ENCODE measurements at places on chromosomes 1 and 21.

- no peak for DNase-seq
Measured at GRCh38 chr1:157113106-157113505, 13.5 kb upstream of the ETV3L start.

DNA sequence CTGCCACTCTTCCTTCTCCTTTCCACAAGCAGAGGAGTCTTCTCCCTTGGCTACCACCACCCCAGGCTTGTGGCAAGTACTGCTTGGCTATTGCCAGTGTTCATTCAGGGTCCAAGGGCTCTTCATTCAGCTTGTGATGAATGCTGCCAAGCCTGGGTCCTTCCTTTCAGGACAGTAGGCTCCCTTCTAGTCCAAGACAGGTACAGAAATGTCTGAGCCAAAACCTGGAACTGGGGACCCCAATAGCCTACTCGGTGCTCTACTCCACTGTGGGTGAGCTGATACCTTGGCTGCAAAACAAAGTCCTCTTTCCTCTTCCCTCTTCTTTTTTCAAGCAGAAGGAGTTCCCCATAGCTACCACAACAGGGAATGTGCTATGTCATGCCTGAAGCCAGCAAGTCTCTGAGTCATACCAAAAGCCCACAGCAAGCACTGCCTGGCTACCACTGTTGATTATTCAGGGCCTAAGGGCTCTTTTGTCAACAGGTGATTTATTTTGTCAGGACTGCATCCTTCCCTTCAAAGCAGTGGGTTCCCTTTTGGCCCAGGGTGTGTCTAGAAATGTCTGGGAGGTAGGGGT, 268.9 kb downstream of the HHAT start:
- DNase-seq = no peak

- no peak for DNase-seq
Measured at GRCh38 chr1:170596701-170597100, 64.7 kb downstream of the GORAB start.

GRCh38 chr1:208935517-208936187, 647.9 kb upstream of the CAMK1G start:
- DNase-seq = no peak

- DNase-seq = no peak
Measured at GRCh38 chr1:26066160-26066559, 1.3 kb downstream of the TRIM63 start.

GRCh38 chr21:35475762-35476161, 426.7 kb upstream of the RUNX1 start:
- no peak for DNase-seq

DNA sequence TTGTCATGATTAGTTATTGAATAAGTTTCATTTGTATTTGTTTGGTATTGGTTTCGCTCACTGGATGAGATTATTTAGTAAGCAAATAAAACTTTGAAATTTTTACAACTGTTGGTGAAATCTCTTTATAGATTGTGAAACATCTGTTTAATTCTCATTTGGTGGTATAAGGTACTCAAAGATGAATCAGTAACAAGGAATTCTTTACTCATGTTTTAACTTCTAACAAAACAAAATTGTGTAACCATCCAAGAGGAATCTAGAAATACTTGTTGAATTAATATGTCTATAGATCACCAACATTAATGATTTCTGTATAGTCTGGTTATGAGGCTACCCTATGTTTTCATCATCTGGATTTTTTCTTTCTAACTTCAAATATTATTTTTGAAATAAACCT, 62.8 kb upstream of the USP25 start:
- no peak for DNase-seq

GRCh38 chr1:9058465-9058864, 11.0 kb downstream of the SLC2A5 start:
- DNase-seq = no peak

DNA sequence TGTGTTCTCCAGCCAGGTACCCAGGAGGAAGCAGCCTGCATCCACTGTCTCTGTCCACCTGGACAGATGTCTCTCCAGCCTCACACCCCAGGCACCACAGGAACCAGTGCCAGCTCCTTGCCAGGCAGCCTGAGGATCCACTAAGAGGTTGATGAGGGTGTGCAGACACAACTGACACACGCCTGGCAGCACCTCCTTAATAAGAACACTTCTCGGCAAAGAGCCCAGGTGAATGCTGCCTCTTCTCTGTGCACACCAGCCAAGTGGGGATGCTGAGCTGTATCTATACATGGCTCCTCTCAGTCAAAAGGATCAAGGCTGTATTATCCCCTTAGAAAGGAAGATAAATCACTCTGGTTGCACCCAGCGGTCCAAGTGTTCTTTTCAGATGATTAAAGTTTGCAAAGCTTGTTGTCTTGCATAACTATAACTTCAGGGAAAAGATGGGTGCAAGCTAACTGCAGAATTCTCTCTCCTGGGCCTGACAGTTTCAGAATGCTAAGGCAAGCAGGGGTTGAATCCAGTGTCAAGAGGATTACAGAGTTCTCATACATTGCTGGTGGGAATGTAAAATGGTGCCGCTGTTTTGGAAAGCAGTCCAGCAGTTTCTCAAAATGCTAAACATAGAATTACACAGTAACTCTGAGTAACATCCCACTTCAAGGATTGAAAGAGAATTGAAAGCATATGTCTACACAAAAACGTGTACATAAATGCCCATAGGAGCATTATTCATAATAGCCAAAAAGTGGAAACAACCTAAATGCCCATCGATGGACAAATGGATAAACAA, 3.7 kb upstream of the CAPN8 start:
- DNase-seq = no peak

GRCh38 chr1:57235730-57236510, 187.9 kb downstream of the DAB1 start:
- no peak for DNase-seq

DNA sequence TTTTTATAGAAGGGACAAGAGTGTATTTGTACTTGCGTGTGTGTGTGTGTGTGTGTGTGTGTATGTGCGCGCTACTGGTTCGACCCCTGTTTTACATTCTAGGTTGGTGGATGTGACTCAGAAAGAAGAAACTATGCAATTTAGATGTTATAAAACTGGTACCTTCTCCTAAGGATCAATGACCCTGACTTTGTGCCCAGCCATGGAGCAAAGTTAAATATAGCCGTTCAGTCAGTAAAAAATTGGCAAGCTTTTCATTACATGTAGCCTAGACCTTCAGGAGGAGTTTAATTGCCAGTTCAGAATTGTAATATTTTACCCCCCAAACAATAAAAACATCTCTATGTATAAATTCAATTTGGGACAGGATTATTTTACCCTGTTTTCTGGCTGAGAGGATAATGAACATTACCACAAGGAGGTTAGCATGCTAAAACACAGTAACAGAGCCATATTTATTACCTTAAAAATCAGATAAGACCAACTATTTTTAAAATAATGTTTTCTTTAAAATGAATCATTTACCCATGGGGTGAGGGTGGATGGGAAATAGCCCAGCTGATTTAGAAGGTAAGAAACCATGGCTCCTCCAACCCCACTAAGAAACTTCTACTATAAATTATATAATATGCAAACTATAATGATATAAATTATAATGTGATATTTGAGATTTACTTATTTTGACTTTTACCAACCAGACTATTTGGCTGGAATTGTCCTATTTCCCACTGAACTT, 33.5 kb upstream of the MTR start:
- DNase-seq = no peak

DNA sequence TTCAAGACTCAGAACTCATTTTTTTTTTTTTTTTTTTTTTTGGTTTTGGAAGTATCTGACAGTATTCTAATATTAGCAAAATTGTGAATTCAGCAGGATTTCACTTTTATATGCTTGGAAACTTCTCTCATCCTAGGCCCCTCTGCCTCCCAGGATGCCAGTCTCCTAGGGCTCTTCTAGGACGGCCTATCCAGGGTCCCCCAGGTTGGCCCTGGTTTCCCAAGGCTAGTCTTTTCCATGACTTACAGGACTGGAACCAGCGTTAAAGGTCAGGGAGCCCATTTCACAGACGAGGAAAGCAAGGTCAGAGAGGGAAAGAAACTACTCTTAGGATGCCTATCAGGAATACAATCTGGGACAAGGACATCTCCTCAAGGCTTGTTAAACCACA, 412.5 kb downstream of the PTPRU start:
- no peak for DNase-seq

DNA sequence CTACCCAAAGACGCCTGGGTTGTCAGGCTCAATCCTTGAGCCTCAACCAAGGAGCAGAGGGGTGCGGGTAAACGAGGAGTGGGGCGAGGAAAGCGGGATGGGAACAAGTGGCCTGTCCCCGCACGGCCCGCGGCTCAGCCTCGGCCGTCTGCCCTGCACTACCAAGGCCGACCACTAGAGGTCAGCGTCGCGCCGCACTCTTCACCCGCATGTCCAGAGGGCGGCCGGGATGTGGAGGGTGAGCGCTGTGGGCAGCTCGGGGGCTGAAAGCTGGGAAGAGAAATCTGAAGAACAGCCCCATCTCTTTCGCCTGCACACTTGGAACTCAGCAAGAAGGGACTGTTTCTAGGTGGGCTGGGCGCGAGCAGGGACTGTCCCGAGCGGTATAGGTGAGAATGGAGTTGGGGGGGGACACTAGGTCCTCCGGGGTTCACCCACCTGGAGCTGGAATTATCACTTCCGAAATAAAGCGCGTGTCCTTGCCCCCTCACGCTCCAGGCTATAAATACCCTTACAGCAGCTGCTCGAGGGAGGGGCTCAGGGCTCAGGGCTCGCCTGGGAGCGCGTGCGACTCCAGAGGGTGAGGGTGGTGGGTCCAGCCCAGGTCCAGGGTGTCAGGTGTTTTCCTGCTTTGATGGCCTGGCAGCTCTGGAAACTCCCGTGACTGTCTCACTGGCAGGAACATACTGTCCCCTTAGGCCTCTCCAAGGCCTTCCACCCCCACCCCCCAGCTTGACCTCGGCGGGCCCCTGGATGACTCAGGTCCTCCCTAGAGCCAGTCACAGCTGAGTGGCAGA, 9.8 kb downstream of the SLC30A2 start:
- DNase-seq = peak; percentile 71

GRCh38 chr1:24505816-24506215, 3.2 kb downstream of the RCAN3 start:
- DNase-seq = no peak

GRCh38 chr1:145879775-145880174, 5.9 kb downstream of the ANKRD35 start:
- DNase-seq = no peak

Measured in NAMALWA (cell line).